Germinal center (tissue), 1 donor: ENCODE measurements at places on chromosomes 1 and 21.

GRCh38 chr1:36814774-36815173 is 219.5 kb downstream of the GRIK3 start:
- no peak for DNase-seq

GRCh38 chr21:38987633-38988508 is 182.1 kb downstream of the ETS2 start:
- no peak for DNase-seq

DNA sequence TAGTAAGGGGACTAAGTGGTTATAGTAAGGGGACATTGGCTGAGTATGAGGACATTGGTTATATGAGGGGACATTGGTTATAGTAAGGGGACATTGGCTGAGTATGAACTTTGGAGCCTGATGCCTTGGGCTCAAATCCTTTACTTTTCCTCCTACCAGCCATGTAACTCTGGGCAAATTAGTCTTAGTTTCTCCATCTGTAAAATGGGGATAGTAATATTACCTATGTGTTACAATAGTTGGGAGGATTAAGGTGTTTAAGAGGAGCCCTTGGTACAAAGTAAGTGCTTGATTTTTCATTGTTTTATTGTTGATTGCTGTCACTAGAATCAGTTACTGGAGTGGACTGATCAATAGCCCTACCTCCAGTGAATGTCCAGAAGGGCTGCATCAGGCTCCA is 2.8 kb downstream of the OSCP1 start:
- DNase-seq, result no peak

- DNase-seq, result no peak
Measured at GRCh38 chr21:36436829-36437744, 42.8 kb downstream of the CLDN14 start.

DNA sequence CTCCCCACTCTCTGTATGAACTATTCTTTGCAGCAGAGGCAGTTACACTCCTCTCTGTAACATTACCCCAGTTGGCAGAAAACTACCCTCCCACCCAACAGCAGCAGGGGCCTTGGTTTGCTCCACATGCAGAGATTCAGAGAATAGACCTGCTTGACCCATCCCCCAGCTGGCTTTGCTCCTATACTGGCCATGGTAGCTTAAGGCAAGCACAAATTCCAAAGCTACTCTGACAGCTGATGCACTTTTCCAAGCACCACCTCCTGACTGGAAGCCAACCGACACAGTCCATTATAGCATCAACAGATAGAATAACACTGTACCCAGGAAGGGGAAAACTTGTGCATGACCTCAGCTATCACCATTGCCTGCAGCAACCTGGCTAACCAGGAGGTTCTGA is 846.5 kb upstream of the NCAM2 start:
- DNase-seq, result no peak
